ENCODE measurements at places on chromosomes 7 and 10. TPM values are rescaled to one million over a fixed set of nuclear protein-coding genes. Genes with fewer than 3 reads are reported as not detected.

KNDC1 gene
- total RNA-seq, result not detected

HOXA7 gene
- 7.5 TPM for total RNA-seq

- no peak for DNase-seq
Measured at GRCh38 chr7:68544851-68545250, 1053.4 kb upstream of the AUTS2 start.

DNA sequence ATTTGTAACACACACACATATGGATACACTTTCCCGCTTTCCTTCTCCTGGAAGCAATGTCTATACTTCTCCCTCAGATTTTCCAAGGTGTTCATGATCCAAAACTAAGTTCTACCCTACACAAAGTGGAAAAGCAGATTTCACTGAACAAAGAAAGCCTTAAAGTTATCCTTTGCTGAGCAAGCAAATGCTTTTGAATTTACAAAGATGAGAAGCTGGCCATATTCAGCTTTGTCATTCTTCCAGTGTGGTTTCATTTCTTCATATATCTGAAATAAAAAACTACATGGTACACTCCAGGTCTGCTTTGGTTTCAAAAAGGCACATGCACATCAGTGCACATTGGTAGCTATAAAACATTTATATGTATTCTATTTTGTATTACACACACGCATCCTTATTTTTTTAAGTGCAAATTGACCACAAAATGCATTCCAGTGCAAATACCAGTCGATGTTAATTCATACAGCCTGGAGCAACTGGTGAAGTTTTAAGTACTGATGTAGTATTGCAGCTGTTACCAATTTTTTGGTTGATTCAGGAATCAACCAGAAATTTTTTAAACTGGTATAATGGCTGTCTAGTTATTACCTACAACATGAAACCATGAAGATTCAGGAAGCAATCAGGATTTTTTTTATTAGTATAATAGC lies 65.5 kb upstream of the SRPK2 start:
- DNase-seq, result no peak

- DNase-seq, result no peak
Measured at GRCh38 chr7:4018601-4019316, 663.3 kb upstream of the FOXK1 start.

GRCh38 chr7:11613292-11613930 lies 218.6 kb downstream of the THSD7A start:
- no peak for DNase-seq

DNA sequence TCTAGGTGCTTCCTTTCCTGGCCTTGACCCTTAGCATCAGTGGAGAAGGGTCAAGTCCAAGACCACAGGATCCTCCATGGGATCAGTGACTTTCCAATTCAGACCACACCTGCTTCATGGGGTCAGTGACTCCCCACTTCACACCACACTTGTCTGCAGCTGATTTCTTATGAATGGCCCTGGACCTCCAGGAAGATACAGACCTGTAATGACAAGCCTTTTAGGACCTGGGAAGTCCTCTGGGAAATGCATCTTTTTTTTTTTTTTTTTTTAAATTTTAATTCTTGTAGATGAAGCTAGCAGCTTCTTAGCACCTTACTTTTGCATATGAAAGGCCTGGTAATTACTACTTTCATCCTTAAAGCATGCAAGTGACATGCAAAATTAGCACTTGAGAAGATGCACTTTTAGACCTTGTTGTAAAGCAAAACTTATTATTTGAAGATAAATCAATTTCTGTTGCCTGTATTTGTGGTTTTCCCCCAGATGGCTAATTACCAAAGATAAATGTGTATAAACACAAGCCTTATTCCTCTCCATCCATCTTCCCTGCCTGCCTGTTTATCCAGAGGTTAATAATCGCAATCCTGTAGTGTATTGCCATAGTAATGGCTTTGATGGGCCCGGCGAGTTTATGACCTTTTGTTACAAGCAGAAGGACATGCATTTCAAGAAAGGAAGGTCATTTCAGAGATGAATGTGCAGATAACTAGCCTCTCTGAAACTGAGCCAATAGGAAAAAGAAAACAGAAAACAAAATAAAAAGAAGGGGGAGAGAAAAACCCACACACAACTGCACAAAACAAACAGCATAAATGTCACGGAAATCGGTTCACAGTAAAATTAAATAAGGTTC lies 1018.7 kb downstream of the TYW1 start:
- DNase-seq, result no peak

DNA sequence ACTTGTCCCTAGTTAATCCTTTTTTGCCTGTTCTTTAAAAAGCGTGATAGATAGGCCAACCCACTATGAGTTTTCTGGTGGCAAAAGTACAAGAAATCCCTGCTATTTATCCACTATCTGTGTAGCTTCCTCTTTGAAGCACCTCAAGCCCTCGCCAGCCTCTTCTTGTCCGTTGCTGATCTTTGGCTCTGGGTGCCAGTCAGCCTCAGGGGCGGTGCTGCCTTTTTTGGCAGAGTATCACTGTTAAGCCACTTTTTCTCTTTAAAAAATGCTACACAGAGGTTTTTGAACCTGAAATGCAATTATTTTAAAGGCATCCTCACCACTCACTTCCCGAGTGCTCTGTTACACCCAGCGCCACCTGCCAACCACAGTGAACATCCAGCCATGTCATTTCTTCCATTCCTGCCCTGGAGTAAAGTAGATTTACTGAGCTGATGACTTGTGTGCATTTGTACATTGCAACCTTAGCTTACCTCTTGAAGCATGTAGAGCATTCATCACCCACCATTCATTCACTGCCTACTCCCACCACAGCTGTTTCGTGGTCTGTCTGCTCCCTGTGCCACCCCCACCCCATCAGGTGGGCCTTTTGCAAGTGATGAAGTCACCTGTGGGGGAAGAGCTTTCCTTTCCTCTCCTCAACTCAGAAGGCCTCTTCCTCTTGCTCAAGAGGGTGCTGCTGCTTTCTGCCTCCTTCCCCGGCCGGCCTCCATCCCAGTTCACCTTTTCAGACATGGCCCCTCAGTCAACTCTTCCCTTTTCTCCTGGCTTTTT lies 414.2 kb upstream of the GALNT17 start:
- DNase-seq, result no peak
